Activated naive CD8-positive, alpha-beta T cell treated with anti-CD3 and anti-CD28 coated beads for 36 hours (primary cell): ENCODE measurements at places on chromosomes 7 and 10. TPM values are rescaled to one million over a fixed set of nuclear protein-coding genes. Genes with fewer than 3 reads are reported as not detected.

UBN2 gene
- total RNA-seq: 9.4 TPM

GRCh38 chr7:122790591-122790990 lies 87.9 kb upstream of the RNF148 start:
- H3K36me3 ChIP-seq: no peaks in the 10 kb centered on the region
- H3K27me3 ChIP-seq: no peaks in the 10 kb centered on the region
- no peak for DNase-seq
- no peak overlapping the region for H3K4me3 ChIP-seq
- H3K27ac ChIP-seq: no peak overlapping the region
- H3K4me1 ChIP-seq: no peaks in the 10 kb centered on the region

DNA sequence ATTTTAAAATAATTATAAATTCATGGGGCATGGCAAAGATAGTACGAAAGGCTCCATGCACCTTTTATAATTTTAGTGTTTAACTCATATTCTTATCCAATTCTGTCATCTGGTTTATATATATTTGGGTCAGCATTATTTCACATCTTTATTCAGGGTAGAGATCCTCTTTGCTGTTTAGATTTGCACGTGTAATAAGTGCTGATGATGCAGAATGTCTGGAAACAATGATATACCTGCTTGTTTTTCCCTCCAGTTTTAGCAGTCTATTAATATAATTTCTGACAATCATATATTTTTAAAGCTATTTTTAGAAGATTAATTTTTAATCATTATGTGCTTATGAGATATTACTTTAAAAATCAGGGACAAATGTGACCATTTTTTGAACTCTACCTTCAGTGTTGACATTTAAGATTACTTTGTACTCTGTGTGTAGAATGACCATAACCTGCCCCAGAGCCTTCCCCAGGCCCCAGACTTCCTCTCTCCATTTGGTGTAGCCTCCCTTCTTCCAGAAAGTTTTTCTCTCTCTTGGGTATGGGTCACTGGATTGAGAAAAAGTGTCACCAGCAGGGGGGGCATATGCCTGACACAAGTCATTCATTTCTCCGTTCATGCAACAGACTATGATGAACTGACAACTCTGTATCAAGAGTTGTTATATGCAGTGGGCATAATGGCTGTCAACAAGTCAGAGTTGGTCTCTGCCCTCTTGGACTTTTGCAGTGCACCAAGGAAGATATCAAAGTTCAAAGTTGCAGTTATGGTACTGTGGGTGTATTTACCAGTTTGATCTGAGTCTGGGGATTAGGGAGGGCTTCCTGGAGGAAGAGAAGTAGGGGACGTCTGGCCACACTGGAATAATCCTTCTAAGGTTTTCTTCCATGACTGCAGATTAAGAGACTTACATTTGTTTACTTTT lies 192.6 kb upstream of the CCDC6 start:
- no peaks in the 10 kb centered on the region for H3K4me1 ChIP-seq
- no peak overlapping the region for H3K4me3 ChIP-seq
- H3K27ac ChIP-seq: no peak overlapping the region
- H3K36me3 ChIP-seq: no peaks in the 10 kb centered on the region
- DNase-seq: no peak

DNA sequence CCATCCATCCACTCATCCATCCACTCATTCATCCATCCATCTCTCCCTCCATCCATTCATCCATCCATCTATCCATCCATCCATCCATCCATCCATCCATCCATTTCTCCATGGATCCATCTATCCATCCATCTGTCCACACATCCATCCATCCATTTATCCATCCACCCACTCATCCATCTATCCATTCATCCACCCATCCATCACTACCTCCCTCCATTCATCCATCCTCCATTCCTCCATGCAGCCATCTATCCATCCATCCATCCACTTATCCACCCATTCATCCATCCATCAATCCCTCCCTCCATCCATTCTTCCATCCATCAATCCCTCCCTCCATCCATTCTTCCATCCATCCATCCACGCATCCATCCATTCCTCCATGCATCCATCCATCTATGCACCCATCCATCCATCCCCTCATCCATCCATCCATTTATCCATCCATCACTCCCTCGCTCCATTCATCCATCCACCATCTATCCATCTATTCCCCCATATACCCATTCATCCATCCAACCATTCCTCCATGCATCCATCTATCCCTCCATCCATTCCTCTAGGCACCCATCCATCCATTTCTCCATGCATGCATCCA lies 21.1 kb downstream of the ELN start:
- H3K4me3 ChIP-seq: no peak overlapping the region
- peaks cover 4% of the 10 kb centered on the region for H3K27me3 ChIP-seq
- no peaks in the 10 kb centered on the region for H3K36me3 ChIP-seq
- DNase-seq: no peak
- no peak overlapping the region for H3K27ac ChIP-seq

OR6V1 gene
- total RNA-seq: not detected

MKX gene
- 0.58 TPM for total RNA-seq

FBXL15 gene
- 13.0 TPM for total RNA-seq

GRCh38 chr7:134941952-134942351 lies 44.4 kb upstream of the AGBL3 start:
- H3K36me3 ChIP-seq: no peaks in the 10 kb centered on the region
- no peak for DNase-seq
- H3K4me3 ChIP-seq: no peak overlapping the region
- H3K27ac ChIP-seq: no peak overlapping the region

GRCh38 chr7:47818796-47819606 lies 129.3 kb downstream of the PKD1L1 start:
- no peaks in the 10 kb centered on the region for H3K36me3 ChIP-seq
- H3K4me1 ChIP-seq: no peaks in the 10 kb centered on the region
- peak; percentile 48 for DNase-seq
- H3K4me3 ChIP-seq: no peak overlapping the region
- H3K27ac ChIP-seq: no peak overlapping the region
- H3K27me3 ChIP-seq: no peaks in the 10 kb centered on the region

PIK3CG gene
- total RNA-seq: 26.3 TPM

GRCh38 chr10:78691301-78692030 lies 377.3 kb upstream of the ZMIZ1 start:
- H3K27me3 ChIP-seq: no peaks in the 10 kb centered on the region
- DNase-seq: no peak
- no peak overlapping the region for H3K27ac ChIP-seq

DNA sequence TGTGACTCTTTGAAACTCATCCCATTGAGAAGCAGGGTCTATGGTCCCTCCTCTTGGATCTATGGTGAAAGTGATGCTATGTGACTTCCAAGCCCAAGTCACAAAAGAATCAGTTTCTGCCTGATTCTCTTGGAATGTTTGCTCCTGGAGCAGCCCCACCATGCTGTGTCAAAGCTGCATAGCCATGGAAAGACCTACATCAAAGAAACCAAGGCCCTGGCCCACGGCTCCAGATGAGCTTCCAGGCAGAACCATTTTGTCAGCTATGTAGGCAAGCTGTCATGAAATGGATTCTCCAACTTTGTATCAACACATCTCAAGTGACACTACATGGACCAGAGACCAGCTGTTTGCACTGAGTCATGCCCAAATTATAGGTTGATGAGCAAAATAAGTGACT lies 77.0 kb downstream of the AASS start:
- no peaks in the 10 kb centered on the region for H3K36me3 ChIP-seq
- H3K4me1 ChIP-seq: no peaks in the 10 kb centered on the region
- H3K4me3 ChIP-seq: no peak overlapping the region
- DNase-seq: no peak
- no peak overlapping the region for H3K27ac ChIP-seq
- no peaks in the 10 kb centered on the region for H3K27me3 ChIP-seq

NEUROD6 gene
- total RNA-seq: not detected

DNA sequence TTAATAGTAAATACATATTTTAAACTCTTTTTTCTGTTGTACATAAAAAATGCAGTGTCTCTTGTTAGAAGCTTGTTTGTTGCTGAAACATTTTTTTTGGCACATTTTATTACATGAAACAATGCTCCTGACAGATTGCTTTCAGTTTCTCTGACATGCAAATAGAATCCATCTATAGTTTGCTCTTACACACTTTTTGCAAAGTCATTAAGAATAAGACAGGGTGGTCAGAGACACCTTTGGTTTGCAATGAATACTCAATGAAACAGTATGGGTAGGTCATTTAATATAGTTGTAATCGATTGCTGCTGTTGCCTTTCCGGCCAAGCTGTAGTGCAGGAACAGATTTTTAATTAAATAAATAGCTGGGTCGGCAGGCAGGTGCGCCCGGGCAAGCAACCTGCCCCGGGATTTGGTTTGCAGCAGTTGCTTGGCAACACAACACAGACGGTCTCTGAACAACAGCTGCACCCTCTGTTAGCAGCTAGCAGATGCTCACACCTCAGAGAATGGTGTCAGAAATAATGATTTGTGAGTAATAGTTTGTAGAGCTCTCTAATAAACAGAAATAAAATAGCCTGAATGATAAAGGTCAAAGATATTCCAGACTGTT lies 115.7 kb upstream of the CACNA2D1 start:
- H3K4me1 ChIP-seq: peaks cover 3% of the 10 kb centered on the region
- peaks cover 13% of the 10 kb centered on the region for H3K27me3 ChIP-seq
- H3K27ac ChIP-seq: no peak overlapping the region
- no peaks in the 10 kb centered on the region for H3K36me3 ChIP-seq
- H3K4me3 ChIP-seq: peak overlapping the region; percentile 25
- no peak for DNase-seq
